ENCODE measurements at places on chromosomes 2 and 18. TPM values are rescaled to one million over a fixed set of nuclear protein-coding genes. Genes with fewer than 3 reads are reported as not detected.

DNA sequence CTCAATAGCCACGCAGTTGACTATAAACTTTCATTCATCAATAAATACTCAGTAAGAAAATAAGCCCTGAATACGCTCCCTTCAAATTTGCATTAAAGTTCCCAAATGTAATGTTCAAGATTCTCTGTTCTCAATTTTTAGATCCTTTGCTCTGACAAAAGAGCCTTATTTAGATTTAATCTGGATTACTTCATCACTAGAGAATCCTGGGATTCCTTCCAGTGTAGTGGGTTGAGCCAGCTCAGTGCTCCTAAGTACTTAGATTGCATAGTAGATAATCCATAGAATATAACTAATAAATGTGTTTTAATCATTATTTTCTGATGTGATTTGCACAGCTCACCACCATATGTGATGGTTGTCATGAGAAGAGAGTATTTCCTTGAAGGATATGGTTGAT lies 1286.2 kb downstream of the SUCLG1 start:
- DNase-seq, result no peak

GRCh38 chr2:121282800-121283385 lies 2.1 kb downstream of the TFCP2L1 start:
- DNase-seq, result no peak

DNA sequence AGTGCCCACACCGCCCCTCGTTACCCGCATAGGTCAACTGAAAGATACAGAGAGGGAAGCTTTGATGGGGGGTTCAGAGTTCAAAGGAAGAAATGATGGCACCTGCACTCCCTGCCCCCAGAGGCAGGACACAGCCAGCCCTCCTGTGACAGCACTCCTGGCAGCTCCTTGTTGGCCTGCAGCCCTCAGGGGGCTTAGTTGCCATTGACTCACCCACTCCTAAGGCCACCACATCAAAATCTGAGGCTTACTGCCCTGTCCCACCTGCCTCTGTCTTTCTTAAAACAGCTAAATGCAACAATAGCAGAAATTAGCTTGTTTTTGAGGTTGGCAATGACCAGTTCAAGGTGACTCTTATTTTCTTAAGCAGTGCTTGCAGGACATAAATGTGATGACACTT lies 31.6 kb upstream of the SLC35F6 start:
- no peak for DNase-seq

DNA sequence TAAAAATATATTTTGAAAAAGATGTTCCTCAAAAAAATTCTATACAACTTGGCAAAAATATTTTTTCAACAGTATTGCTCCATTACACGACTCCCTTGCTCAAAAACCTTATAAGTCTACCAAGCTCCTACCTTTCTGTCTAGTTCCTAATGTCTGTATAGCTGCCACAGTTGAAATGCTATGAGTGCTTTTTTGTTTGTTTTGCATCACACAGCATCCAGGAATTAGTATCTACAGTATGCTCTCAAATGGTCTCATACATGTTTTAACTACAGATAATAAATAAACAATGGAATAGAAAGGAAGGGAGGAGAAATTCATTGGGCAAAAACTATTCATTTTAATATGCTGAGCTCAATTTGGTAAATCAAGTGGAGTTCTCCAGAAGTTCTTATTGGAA lies 17.3 kb downstream of the ACADL start:
- DNase-seq, result no peak

GRCh38 chr2:101830146-101830545 lies 132.6 kb downstream of the MAP4K4 start:
- no peak for DNase-seq

DNA sequence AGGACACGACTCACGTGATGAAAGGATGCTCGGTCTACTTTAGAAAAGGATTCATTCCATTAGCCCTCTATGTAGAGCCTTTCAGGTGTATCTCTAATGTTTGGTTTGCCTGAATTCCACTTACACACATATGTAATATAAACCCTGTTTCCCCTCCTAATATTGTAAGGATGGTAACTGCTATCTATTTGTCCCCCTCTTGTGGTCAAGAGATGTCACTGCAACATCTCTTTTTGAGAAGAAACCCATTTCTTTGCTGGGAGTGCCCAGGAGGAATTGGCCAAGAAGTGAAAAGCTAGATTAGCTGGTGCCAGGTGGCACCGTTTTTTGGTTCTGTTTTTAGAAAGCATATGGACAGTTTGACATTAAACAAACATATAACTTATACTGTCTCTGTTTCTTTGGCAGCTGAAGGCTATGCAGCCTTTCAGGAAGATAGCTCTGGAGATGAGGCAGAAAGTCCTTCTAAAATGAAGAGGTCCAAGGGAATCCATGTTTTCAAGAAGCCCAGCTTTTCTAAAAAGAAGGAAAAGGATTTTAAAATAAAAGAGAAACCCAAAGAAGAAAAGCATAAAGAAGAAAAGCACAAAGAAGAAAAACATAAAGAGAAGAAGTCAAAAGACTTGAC lies 41.2 kb downstream of the RALBP1 start:
- peak; percentile 59 for DNase-seq

- DNase-seq, result peak; percentile 43
Measured at GRCh38 chr2:153294199-153294786, 184.3 kb downstream of the RPRM start.

The WDPCP gene
- 26.9 TPM for total RNA-seq

The NAT8 gene
- not detected for total RNA-seq

The NCK2 gene
- total RNA-seq, result 70.8 TPM

The PUM2 gene
- 110 TPM for total RNA-seq

The PROKR1 gene
- total RNA-seq, result 1.0 TPM

The RAPGEF4 gene
- total RNA-seq, result 11.3 TPM

The STON1 gene
- 13.4 TPM for total RNA-seq

The GCG gene
- not detected for total RNA-seq

The LRATD1 gene
- total RNA-seq, result 12.9 TPM

The RAB11FIP5 gene
- total RNA-seq, result 24.3 TPM

The SERPINB12 gene
- total RNA-seq, result 2.6 TPM

The ZNF396 gene
- 1.5 TPM for total RNA-seq

The CYP27C1 gene
- 4.4 TPM for total RNA-seq

Data from tongue (tissue), 3 donors.